Bronchus fibroblast of lung (primary cell): ENCODE measurements at places on chromosomes 11 and 22. TPM values are rescaled to one million over a fixed set of nuclear protein-coding genes. Genes with fewer than 3 reads are reported as not detected.

The SLC22A6 gene
- total RNA-seq: not detected in 2 replicates

The MRGPRE gene
- total RNA-seq: not detected in 2 replicates

The LARGE2 gene
- total RNA-seq: 0.15 and 0.17 TPM in 2 replicates

The PATE4 gene
- not detected in 2 replicates for total RNA-seq

The KCNK4 gene
- total RNA-seq: not detected in 2 replicates

The IL10RA gene
- total RNA-seq: not detected in 2 replicates

The CD3D gene
- total RNA-seq: not detected in 2 replicates

The MPZL3 gene
- total RNA-seq: 0.30 and 0.34 TPM in 2 replicates

The YAP1 gene
- 98.7 and 112 TPM in 2 replicates for total RNA-seq

The CALCB gene
- total RNA-seq: under 0.01 TPM in 2 replicates

The KCNA4 gene
- total RNA-seq: not detected in 2 replicates

The TCN2 gene
- 11.1 and 15.2 TPM in 2 replicates for total RNA-seq

The PNPLA5 gene
- not detected in 2 replicates for total RNA-seq

The UBASH3B gene
- 10.3 and 10.6 TPM in 2 replicates for total RNA-seq

The MPPED2 gene
- 0.15 and 0.17 TPM in 2 replicates for total RNA-seq

The TMPRSS4 gene
- not detected in 2 replicates for total RNA-seq
